ENCODE measurements at places on chromosomes 16 and 17.

DNA sequence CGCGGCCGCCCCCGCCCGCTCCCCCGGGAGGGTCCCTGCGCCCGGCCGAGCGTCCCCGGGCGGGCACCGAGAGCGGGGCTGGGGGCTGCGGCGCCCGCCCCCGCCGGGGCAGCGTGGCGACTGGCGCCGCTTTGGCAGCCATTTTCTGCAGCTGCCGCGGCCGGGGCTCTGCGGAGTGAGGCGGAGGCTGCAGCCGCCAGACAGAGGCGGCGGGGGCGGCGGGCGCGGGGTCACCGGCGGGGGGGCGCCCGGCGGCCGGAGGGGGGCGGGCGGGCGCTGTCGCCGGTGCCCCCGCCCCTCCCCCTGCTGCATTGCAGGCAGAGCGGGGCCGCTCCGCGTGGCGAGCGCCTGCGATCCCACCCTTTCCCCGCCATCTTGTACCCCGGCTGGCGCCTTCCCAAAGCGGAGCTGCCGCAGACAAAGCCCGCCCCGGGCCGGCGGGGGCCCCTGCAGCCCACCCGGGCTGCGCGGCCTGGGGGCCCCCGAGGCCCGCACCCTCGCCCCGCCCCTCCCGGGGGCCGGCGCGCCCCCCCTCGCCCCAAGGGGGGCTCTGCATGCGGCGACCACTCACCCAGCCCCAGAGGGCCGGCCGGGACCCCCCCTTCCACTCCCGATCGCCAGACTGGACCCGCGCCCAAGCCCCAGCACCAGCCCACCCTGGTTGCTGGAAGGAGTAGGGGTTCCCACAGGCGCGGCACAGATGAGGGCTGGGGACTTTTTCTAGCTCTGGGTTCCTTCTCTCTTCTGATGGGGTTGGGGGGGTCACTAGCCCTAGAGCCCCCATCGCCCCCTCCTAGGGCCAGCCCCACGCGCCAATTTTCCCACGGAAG lies 16.6 kb upstream of the CBX8 start:
- DNase-seq, result no peak

DNA sequence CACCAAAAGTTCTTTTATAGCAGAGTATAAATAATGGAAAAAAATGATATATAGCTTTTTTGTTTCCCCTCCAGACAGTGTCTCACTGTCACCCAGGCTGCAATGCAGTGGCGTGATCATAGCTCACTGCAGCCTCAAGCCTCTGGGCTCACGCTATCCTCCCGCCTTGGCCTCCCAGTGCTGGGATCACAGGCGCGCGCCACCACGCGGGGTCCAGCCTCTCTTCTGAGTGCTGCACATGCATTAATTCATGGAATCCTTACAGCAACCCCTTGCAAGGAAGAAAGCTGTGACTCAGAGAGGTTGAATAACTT lies 18.0 kb upstream of the ZNF629 start:
- DNase-seq, result no peak

DNA sequence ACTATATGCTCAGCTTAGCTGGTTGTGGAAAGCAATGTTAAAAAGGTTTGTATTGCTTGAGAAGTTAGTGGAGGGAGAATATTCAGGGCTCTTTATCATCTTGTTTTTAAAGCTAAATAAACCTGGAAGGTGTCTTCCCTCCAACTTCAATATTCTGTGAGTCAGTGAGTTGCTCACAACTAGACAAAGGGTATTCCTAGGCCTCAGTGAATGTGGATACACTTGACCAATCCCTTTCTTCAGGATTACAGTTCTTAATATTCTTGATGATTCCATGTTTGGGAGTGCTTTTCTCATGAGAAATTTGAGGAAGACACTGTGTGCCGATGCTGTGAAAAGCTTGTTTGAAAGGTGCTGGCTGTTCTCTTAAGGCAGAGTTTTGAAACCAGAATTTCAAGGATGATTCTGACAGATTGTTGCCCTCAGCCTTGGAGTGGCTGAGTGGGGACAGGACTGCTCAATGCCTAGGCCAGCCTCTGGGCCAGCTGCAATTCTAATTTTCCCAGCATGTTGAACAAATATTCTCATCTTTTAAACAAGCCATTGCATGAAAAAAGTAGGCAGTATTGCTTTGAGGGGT lies 30.1 kb downstream of the MAP2K4 start:
- no peak for DNase-seq

- DNase-seq, result no peak
These were observed 11.3 kb upstream of the USP31 start for GRCh38 chr16:23160574-23160973.

GRCh38 chr17:67121316-67121891 lies 77.0 kb downstream of the CACNG1 start:
- DNase-seq, result no peak

DNA sequence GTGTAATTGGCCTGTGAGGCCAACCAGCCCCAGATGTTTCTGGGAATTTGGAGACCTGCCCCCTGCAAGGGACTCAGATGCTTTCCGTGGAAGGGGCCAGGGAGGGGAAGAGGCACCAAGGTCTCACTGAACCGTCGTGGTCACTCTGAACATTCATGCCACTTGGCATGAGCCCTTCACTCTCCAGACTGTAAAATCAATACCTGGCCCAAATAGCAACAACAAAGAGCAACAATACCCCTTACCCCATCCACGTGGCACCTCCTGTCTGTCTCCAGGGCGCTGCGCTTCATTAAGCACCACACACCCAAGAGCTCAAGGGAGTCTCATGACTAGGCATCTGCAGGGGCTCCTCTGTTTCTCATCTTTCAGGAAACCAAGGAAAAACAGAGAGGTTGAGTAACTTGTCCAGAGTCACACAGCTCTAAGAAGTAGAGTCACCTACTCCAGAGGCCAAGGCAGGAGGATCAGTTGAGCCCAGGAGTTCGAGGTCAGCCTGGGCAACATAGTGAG lies 52.8 kb downstream of the SOCS1 start:
- no peak for DNase-seq

DNA sequence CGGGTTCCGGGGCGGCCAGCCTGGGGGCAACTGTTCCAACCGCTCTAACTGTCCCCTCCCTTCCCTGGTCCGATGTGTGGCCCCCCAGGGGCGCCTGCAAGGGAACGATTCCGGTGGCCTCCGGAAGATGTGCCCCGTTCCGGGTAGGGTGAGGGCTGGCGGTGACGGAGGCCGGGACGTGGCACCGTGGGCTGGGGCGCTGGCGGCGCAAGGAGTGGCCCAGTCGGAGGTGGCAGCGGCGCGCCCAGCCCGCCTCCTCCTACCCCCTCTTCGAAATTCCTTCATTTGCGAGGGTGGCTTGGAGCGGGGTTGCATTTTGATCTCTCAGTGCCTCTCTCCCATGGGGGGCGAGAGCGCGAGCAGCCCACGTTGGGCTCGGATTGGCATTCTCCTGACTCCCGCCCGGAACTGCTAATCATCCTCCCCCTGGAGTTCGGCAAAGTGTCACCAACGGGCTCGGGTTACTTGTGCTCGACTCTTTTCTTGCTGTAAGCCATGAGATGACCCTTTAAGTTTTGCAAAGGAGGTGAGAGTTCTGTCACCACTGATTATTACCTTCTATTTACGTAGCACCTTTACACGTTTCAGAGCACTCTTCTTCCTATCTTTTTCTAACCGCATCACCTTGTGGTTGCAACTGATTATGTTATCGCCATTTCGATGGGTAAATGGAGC lies 622 bp downstream of the NDEL1 start:
- DNase-seq, result peak; percentile 34

DNA sequence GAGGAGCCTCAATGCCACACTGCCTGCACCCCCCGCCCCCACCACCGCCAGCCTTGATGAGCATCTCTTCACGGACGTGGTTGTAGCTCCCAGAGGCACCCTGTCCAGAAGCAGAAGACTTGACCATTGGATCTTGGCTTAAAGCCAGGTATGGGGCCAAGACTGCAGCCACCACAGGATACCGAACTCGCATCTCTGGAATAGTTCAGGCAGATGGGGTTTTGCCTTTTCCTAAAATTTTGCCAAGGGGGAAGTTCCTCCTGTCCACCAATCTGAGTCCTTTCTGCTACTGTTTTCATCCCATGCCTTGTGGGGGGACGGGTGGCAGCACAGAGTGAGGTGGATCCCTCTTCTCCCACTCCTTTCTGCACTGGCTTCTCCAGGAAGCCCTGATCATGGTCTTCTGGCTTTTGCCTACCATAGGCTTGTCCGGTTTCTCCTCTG lies 939 bp downstream of the CORO6 start:
- no peak for DNase-seq

- no peak for DNase-seq
These were observed 59.0 kb downstream of the ARHGAP17 start for GRCh38 chr16:24955975-24956731.

DNA sequence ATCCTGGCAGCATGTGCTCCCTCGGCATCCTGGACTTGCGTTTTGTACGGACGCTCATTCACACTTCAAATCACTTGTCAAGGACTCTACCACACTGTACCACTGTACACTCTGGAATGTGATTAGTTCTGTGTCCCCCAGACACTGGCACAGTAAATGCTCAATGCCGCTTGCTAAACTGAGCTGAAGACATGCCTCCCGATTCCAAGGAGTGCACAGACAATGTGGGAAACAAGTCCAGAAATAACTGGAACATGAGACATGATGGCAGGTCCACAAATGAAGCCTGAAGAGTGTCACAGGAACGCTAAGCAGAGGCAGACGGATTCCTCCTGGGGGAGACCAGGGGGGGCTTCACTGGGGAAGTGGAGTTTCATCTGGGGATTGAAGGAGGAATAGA lies 22.1 kb downstream of the HIC1 start:
- DNase-seq, result no peak

GRCh38 chr16:25298165-25298872 lies 40.7 kb upstream of the ZKSCAN2 start:
- DNase-seq, result no peak

DNA sequence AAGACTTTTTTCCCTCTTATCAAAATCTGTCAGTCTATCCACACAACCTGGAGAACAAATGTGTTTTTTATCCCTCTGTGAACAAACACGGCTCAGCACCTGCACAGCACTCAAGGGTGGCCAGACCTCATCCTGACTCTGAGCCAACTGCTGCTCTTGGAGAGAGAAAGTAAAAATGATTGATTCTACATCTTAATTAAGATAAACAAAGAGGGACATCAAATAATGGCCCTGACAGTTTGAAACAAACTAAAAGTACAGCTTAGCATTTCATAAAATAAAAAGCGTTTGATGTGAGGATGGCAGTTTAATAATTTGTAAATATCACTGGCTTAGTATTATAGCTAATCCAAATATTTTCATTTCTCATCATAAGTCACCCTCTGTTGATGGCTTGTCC lies 106.2 kb downstream of the SNX11 start:
- DNase-seq, result no peak

- no peak for DNase-seq
These were observed 19.0 kb downstream of the FOXL1 start for GRCh38 chr16:86597126-86597879.

GRCh38 chr17:37465069-37465616 lies 24.5 kb upstream of the DUSP14 start:
- peak; percentile 68 for DNase-seq

GRCh38 chr17:4364622-4365041 lies 1.8 kb downstream of the UBE2G1 start:
- DNase-seq, result no peak

DNA sequence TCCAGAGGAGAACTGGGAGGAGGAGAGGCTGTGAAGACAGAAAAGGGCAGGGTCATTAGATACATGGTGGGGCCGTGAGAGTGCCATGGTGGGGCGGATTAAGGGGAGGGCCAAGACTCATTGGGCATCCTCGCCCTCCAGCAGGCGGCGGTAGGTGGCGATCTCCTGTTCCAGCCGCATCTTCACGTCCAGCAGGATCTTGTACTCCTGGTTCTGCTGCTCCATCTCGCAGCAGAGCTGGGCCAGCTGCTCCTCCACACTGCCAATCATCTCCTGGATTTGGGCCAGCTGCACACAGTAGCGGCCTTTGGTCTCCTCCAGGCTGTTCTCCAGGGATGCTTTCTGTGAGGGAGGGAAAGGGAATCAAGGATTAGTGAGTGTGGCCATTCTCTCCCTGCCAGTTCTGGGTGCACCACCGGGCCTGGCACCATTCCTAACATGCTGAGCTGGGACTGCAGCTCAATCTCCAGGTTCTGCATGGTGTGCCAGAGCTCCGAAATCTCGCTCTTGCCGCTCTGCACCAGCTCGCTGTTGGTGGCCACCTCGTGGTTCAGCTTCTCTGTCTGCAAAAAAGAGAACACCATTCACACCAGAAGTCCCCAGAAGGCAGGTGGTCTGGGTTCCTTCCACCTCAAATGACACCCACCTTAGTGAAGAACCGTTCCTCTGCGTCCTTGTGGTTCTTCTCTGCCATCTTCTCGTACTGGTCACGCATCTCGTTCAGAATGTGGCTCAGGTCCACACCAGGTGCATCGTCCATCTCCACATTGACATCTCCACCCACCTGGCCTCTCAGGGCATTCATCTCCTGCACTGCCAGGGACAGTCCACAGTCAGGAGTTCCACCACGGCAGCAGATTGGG lies 129.0 kb downstream of the CCDC144A start:
- no peak for DNase-seq

GRCh38 chr16:77068402-77068801 lies 122.6 kb upstream of the MON1B start:
- DNase-seq, result no peak

DNA sequence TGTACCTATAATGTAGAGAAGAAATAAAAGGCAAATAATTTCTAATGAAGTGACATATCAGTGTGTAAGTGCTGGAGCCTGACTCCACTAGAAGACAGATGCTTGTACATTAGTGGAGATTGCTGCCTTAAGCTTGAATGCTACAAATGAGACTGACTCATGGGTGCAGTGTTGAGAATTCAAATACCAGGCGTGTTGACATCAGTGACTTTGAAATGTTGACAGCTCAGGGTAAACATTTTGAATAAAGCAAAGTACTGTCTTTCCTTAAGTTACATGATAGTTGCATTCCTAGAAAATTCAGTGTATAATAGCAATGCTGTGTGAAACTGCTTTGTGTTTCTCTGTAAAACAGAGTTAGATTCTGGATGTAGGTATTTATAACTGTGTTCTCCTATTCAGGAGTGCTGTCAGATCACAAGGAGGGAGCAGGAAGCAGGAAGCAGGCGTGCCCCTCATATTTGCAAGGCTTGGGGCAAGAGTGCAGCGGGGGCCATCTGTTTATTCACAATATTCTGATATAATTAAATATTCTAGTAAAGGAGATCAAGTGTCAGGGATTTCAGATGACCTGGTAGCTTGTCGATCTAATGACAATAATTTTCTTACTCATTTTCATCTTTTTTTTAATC lies 119.0 kb downstream of the SPECC1 start:
- DNase-seq, result peak; percentile 7

GRCh38 chr17:58384897-58385296 lies 32.4 kb downstream of the RNF43 start:
- no peak for DNase-seq

DNA sequence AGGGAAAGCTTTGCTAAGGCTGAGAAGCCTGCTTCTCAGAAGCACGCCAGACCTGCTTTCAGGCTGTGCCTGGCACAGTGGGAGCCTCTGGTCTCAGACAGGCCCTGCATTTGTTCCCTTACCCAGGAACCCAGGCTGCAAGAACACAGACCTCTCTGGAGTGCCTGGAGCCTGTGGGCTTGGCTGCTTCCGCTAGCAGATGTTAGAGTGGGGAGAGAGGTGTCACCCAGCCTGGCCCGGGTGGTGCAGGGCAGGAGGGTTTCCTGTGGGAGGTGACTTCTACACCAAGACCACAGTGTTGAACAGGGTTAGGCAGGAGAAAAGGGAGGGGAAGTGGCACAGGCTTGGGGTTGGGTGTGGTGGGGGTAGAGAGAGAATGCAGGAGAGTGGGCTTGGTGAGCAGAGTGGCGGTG lies 35.8 kb upstream of the ADGRG1 start:
- DNase-seq, result no peak
